ENCODE measurements at places on chromosomes 1 and 21.
A peak's percentile ranks its signal among the peaks of the same experiment; 100 is the strongest.

- DNase-seq: no peak
These were observed 772 bp downstream of the ADAM15 start for GRCh38 chr1:155051777-155052398.

DNA sequence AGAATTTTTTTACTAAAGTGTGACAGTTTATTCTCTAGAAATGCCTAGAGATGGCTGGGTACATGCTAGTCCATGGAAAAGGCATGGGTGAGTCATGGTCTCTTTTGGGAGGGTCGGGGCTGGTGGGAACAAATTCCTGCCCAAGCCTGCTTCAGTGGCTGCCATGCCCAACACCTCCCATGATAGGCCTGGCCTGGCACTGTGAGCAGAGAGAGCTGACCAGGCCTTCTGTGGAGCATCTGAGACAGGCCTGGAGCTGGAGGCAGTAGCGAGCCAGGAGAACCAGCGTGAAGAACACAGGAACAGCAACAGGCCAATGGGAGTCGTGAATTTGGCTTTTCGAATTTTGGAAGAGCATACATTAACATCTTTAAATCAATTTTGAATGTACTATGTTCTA lies 209.2 kb downstream of the SDCCAG8 start:
- no peak for DNase-seq

GRCh38 chr1:59664166-59664565 lies 150.6 kb upstream of the HOOK1 start:
- DNase-seq: no peak

- DNase-seq: no peak
These were observed 25.8 kb downstream of the SKI start for GRCh38 chr1:2253797-2254480.

GRCh38 chr21:43585924-43586413 lies 73.3 kb downstream of the HSF2BP start:
- no peak for DNase-seq

GRCh38 chr1:9080705-9081291 lies 11.4 kb upstream of the SLC2A5 start:
- DNase-seq: no peak

- peak; percentile 84 for DNase-seq
These were observed 9.9 kb upstream of the MTARC1 start for GRCh38 chr1:220776720-220777326.

DNA sequence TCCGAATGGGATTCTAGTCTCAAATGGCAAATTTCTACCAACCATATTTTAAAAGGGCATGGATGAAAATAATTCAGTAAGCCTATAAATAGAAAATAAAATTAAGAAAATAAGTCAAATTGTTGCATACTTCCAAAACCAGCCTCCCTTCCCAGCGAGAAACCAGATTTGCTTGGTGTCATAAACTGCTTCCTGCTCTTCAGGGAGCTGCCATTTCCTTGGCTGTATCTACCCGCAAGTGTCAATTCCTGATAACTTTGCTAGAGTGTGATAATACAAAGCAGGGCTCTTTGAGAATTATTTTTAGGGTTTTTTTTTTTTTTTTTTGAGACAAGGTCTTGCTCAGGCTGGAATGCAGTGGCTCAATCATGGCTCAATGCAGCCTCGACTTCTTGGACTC lies 62.3 kb downstream of the S1PR1 start:
- no peak for DNase-seq

DNA sequence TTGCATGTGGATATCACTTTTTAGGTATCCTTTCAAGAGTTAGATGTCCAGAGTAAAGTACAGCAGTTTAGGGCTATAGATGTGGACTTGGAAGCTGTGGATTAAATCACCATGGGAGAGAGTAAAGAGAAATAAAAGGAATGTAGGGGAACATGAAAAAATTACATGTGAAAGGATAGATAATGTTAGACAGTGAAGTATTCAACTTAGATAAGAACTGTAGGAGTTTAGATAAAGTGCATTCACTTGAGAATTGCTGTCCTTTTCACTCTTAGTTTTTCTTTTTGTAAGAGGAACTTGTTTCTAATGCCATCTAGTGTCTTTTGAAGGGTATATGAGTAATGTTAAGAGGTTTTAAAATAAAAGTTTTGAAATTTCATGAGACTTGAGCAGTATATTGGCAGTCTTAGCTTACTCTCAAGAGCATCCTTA lies 40.1 kb downstream of the MAST2 start:
- DNase-seq: no peak

DNA sequence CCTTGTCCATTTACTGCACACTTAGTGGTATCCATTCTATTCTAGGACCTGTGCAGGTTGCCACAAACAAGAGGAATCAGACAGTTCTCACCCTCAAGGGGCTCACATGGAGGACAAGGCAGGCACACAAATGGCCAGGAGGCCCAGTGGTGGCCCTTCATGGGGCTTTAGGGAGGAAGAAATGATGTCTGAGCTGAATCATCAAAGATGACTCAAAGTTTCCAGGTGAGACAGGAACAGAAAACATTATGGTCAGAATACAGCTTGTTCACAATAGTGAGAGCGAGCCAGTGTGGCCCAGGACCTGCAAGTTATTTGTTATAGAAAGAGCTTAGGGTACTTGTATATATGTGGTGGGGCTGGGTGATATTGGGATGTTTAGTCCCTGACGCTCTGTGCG lies 26.4 kb downstream of the SHISAL2A start:
- no peak for DNase-seq

DNA sequence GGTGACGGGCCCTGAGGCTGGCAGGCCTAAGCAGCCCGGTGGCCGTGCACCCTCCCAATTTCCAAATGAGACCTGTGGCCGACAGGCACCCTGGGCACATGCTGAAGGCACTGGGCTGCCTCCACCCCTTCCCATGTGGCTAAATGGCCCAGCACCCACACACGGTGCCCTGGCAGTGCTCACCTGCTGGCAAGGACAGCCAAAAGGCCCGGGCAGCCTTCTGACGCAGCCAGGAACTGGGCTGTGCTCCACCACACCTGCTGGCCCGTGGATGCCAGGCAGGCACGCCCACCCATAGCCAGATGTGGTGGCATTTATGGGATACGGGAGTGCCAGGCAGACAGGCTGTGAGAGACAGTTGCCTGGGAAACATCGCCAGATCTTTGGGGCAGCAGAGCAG lies 4.0 kb upstream of the FAAP20 start:
- no peak for DNase-seq

GRCh38 chr21:42587036-42587435 lies 66.4 kb upstream of the PDE9A start:
- no peak for DNase-seq
